Urinary bladder (tissue), 4 donors: ENCODE measurements at places on chromosomes 5 and 9. TPM values are rescaled to one million over a fixed set of nuclear protein-coding genes. Genes with fewer than 3 reads are reported as not detected.

DNA sequence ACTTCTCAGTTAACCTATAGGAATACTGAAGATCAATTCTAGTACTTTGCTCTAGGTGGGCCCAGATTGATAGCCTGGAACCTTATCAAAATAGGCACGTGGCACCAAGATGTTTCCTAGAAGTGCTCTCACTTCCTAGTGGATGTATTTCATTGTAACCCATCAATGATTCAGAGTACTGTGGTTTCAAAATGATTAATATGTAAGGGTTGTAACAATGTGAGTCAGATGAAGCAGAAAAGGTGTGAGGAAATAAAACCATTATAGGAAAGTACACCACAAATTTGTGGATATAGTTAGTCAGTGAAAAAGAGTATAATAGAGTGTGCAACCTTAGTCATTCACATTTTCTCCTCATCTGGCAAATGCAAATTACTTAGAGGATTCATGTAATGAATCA is 177.3 kb upstream of the FST start:
- DNase-seq, result no peak

- no peak for DNase-seq
Measured at GRCh38 chr5:93300309-93300923, 280.6 kb downstream of the NR2F1-AS1 start.

CDH10 gene
- total RNA-seq, result 1.5 TPM

DNA sequence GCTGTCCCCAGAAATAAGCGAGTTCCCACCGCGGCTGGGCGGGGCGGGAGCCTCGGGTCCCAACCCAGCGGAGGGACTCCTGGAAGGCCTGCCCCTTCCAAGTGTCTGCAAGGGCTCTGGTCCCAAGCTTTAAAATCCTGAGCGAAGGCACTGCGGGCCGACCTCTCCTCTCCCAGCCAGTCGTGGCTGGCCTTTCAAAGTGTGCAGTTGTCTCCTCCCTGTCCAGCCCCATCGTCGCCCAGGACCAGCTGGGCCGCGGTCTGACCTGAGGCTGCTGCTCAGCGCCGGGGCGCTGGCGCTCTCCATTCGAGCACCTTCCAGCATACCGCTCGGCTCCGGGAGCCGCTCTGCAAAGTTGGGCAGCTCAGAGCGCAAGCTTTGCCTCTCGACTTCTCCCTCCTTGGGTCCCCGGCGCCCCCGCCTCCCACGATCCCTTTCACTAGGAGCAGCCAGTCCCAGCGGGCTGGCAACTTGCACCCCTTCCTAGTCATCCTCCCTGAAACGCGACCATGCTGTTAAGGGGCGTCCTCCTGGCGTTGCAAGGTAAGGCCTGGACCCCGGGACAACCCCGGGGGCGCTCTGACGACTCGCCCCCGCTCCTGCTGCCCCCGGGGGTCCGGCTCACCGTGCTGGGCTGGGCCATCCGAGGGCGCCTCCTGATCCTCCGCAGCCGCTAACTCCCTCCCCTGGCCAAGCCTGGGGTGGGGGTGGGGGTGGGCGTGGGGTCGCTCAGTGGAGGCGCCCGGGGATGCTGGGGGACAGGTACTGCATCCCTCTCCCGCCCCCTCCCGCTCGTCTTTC is at the start of gene MAMDC2:
Gene MAMDC2, plus strand, starts transcription at position 160 of the 801 bp plus-strand sequence. Its CDS starts 350 bp downstream, at position 510.
- DNase-seq, result no peak

STPG3 gene
- total RNA-seq, result not detected
